Cerebellar cortex (tissue), 1 donor: ENCODE measurements at places on chromosomes 7 and 10.

DNA sequence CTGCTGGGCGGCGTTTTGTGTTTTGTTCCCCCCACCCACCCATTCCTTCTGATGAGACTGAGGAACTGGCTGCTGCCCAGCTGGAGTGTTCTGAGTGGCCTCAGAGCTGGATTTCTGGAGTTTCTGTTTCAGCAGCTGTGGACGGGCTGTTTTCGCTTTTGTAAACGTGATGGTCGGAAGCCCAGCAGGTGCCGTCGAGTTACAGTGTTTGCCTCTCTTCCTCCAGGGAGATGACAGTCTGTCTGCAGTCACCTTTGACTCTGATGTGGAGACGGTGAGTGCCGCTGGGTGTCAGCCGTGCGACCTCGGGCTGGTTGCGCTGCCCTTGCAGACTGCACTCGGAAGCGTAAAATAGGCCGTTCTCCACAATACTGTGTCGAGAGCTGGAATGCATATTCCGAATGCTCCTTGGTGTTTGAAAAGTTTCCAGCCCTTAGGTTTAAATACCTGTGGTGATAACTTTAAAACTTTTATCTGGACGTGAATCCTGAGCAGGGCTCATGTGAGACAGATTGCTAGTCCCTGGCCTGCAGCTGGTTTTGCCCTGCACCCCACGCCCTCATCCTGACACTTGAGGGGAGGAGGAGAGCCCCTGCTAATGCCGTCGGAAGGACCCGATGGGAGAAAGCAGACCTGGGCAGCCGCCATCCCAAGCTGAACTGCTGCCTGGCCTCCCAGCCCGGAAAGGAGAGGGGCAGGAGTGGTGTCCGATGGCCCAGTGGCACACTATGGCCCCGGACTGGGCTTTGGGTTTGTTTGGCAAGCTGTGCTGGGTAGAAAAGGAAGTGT is 8.3 kb downstream of the IQCE start:
- no peak for DNase-seq

- DNase-seq: no peak
Observed at GRCh38 chr7:151735186-151735850, 141.6 kb downstream of the PRKAG2 start.

DNA sequence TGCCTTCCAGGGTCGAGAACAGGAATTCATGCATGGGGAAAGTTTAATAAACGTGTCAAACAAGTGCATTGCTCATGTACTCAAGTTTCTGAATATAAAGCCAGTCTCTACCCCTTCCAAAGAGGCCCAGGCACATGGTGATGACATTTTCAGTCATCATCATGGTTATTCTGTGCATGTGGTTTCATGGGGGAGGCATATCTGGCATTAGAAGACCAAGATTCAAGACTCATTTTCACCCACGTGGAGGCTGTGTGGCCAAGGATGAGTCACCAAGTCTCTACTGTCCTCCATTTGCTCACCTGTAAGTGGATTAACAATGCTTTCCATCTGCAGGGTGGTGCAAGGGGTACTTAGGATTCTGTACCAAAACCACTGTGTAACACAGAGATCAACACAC is 34.0 kb upstream of the CNPY1 start:
- no peak for DNase-seq

DNA sequence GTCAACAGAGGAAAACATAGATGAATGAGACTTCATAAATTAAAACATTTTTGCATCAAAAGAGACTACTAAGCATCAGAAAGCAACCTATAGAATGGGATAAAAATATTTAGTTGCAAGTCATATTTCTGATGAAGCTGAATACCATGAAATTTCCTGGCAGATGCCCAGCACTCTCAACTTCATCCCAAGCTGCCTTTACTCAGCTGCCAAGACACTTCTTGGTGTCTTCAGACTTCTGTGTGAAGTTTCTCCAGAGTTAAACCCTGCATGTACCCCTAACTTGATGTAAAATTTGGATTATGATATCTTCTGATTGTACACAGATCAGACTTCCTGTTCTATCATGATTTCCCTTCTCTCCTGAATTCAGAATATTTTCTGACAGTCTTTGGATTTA is 73.2 kb downstream of the AKR1C4 start:
- no peak for DNase-seq

DNA sequence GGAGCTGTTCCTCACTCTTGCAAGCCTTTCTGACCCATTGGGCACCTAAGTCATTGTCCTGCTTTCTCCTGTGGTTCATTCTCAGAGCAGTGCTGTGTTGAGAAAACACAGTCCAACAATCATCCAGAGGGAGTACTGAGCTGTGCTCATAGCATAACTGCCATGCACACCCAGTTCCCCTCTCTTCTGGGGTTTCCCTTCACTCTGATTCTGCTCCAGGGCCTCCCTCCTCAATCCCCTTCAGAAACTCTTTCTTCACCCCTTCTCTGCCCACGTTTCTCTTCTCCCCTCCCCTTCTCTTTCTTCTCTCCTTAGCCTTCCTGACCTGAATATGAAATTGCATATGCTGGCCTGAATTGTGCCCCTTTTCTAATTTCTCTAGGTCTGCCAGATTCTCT is 155.8 kb downstream of the AOAH start:
- DNase-seq: no peak

DNA sequence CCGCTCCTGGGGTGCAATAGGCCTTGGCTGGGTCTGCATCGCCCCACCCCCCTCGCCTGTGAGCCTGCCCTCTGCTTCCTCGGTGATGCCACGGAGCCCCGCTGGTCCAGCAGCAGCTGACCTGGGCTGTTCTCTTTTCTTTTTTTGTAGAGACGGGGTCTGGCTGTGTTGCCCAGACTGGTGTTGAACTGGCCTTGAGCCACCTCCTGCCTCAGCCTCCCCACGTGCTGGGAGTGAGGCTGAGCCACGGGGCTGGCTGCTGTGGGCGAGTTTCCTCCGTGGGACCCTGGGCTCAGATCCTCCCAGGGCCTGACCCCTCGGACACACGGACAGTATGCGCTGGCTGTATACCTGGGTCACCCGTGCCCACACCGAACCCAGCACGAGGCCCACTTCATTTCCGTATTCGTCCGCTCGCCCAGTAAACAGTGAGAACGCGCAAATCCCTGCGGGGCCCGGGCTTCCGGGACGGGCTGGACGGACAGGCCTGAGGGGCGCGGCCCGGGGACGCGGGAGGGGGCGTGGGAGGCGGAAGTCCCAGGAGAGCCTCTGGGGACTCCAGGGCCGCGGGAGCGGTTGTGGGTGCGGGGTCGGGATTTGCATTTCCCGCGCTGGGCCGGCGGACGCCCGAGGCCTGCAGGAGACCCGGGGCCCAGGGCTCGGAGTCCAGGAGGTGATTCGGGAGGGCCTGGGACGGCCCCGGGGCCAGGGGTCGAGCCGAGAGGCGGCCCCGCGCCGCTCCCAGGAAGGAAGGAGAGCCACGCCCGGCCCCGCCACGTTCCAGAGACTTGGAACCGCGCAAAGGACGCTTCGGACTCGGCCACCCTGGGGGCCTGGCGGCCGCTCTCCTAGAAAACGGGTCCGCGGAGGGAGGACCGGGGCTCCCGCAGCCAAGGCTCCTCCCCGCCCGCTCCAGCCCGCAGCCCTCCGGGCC is 57.7 kb upstream of the DNAJB6 start:
- DNase-seq: no peak

DNA sequence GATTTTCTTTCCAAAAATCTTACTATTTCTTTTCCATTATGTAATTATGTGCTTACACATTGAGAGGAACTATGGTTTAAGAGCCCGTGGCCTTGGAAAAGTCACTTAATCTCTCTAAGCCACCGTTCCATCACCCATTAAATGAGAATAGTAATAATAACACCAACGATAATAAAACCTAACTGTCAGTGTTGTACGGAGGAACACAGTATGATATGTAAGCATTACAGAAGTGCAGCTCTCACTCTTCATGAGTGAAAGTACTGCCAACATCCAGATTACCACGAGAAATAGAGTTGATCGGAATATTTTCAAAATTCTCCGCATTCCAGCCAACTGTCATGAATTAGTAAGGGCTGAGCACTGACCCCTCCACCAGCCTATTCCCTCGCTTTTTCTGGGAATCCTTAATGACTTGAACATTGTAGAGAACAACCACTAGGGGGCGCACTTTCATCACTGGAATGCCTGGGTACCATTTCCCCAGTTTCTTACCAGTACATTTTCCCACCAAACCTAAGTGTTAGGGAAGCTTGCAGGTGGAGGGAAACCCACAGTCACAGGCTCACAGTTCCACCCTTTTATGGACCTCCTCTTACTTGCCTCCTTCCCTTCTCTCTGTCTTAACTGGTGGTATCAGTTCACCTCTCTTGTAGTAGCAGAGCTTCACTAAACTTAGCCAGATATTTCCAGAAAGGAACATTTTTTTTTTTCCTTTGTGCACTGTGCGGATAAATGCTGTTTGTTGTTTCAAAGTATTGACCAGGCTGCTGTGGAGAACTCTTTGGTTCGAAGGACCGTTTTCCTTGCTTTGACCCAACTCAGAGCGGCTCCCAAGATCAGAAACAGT is 27.8 kb downstream of the NKX2-3 start:
- peak; percentile 62 for DNase-seq

DNA sequence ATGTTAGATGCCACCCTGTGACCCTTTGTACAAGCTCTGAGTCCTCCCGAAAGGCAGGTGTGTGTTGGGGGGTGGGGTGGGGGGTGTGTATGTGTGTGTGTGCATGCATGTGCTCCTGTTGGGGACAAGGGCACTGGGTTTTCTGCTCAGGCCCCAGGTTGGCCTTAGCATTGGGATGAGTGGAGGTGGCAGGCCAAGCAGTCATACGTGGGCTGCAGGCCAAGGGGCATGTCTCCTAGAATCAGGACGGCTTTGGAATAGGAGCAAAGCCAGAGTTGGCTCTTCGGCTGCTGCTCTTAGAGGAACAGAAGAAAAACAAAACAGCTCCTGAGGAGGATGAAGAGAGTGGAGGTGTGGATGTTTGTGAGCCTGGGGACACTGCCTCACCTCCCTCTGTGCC is 26.0 kb downstream of the HSPA12A start:
- no peak for DNase-seq

- no peak for DNase-seq
Observed at GRCh38 chr7:81684514-81685269, 85.2 kb downstream of the HGF start.

DNA sequence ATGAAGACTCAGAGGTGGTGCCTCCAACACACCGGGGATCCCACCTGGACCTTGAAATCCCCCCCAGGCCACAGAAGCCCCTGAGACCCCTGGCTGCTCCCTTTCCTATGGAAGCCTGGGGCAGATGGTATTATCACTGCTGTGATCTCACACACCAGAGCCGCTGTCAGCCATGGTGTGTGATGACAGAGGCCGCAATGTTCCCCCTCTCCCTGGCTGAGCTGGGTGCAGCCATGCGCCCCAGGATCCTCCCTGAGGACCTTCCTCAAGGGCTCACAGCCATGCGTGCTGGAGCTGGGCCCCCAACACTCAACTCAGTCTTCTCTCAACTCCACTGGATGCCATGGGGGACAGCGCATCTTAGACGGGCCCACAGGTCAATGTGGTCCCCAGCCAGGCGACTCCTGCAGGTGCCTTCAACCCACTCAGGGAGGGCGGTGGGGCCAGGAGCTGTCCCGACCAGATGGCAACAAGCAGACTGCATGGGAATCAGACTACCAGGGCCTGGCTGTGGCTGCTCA is 44.9 kb downstream of the VIPR2 start:
- no peak for DNase-seq

GRCh38 chr7:41142904-41143473 is 559.9 kb downstream of the INHBA start:
- DNase-seq: no peak

DNA sequence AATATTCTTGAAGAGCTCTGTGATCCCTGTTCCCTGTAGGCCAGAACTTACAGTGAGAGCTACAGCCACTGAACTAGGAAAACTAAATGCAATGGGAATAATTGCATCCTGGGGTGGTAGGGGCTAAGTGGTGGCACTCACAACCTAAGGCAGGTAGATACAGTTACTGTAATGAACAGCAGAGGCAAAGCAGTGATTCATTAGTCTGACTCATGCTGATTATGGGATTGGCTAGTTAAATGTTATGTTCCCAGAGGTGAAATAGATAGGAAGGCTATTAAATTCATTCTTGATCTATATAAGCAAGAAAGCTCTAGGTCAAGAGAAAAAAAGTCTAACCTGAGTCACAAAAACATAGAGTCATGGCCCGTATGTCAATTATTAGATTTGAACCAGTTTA is 173.1 kb upstream of the MALRD1 start:
- DNase-seq: no peak

DNA sequence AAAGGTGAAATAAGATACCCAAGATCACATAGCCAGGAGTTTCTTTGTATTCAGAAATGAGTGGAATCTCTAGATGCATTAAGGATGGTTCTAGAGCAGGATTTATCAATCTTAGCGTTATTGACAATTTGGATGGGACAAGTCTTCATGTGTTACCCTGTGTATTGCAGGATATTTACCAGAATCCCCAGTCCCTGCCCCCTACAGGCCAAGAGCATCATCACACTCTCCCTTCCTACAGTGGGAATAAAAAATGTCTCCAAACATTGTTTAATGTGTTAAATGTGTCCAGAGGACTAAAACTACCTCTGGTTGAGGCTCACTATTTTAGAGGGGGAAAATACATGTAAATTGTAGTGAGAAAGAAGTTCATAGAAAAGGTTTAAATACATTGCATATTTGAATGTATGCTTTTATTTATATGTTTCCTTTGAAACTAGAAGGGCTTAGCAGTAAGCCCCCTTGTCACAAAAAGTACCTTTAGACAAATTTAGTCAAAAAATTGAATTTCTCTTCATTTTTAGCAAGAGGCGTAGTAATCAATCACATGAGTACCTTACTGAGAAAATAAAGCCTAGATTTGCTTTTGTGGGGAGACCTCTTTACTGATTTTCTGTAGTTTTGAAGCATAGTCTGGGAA is 141.2 kb downstream of the MLLT10 start:
- peak; percentile 54 for DNase-seq

- DNase-seq: no peak
Observed at GRCh38 chr7:102258749-102259107, 27.9 kb upstream of the SH2B2 start.

- no peak for DNase-seq
Observed at GRCh38 chr7:131527456-131527855, 29.0 kb downstream of the PODXL start.

GRCh38 chr7:150850273-150850672 is 2.0 kb upstream of the AOC1 start:
- no peak for DNase-seq

GRCh38 chr7:129616530-129616929 is 5.0 kb downstream of the NRF1 start:
- no peak for DNase-seq
